ENCODE measurements at places on chromosomes 13 and 19.

GRCh38 chr19:310141-310651 lies 19.0 kb upstream of the PLPP2 start:
- no peak for DNase-seq

DNA sequence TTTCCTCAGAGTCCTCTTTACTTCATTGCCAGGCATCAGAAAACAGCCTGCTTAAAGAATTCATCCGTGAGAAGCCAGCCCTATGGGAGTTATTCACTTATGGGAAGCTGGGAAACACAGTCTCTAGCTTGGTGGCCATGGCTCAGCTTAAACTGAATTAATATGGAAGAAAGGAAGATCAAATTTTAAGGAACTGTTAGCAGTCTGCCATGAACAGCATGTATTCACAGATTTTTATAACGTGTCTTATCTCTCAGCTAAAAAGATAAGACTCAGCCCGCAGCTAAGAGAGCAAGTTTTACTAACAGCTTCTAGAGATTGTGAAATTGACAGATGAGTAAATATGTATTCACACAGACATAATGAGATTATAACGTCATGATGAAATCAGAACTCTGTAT lies 253.7 kb upstream of the RXFP2 start:
- DNase-seq = no peak

DNA sequence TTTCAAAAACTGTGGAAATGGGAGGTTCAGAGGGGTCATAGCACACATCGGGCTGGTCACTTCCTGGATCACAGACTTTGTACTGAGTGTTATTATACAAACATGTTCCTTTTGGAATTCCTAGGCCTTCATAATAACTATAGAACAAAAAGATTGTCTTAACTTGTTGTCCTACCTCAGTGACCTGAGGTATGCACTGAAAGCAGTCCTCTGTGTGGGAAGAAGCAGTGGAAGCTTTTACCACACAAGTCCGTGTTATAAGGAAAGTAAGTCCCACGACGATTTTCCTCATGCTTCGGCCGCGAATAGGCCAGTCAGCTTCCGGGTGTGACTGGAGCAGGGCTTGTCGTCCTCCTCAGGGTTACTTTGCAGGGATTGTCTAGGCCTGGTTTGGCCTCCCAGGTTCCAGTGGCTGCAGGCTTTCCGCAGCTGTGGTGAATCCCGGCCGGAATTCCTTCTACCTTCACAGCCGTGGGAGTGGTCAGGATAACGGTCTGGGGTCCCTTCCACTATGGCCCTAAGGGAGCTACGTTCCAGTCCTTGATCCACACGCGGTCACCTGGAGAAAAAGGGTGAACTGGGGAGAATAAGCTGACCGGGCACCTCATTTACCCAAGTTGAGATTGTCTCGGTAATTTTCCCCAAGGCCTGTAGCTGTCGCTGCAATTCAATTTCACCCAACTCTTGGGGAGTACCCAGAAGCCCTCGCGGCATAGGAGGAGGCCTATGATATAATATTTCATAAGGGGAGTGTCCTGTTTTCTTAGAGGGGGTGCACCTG lies 16.0 kb downstream of the NAPSA start:
- no peak for DNase-seq

GRCh38 chr19:30760014-30760413 lies 387.8 kb downstream of the ZNF536 start:
- no peak for DNase-seq

DNA sequence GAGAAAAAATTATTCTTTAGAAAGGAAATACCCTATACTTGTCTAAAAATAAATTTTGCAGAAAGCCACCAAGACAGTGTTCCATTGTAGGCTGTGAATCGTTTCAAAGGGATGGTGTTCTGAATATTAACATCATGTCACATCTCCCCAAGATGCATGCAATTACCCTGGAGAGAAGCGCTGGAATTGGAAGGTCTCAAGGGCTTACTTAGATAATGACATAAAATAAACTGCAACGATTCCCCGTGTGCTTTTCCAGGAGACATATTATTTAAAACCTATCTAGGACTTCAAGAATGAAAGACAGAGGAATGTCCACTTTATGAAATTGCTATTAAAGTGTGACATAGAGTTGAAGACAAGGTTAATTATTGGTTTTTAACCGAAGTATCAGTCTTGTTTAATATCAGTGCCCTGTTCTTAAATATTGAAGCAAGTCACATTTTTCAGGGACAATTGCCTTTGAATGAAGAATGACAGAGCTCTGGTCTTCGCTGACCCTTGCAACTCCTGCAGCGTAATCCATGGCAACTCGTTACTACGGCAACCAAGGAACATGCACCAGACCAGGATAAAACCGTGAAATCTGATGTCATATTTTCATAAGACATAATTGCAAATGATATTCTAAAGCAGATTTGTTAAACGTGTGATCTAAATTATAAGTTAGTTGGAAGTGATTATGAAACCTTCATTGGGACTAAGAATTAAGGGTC lies 91.7 kb downstream of the EFNB2 start:
- DNase-seq = no peak

- DNase-seq = no peak
Measured at GRCh38 chr13:44876782-44877324, 112.4 kb downstream of the NUFIP1 start.

DNA sequence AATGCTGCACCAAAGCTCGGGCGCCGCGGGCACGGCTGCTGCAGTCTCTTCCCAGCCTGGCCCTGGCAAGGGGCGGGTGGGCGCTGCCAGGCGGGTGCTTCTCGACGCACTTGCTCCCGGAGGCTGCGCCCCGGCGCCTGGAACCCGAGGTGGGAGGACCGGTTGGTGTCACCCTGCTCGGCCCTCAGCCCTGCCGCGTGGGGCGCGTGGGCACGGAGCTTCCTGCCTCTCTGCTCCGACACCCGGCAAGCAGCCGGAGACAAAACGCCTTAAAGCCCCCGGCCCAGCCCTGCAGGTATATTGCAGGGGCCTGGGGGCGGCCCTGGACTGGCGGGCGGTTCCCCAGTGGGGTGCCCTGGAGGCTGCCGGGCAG lies 34.7 kb downstream of the BTBD2 start:
- no peak for DNase-seq

- no peak for DNase-seq
Measured at GRCh38 chr13:66586489-66586888, 643.6 kb downstream of the PCDH9 start.

DNA sequence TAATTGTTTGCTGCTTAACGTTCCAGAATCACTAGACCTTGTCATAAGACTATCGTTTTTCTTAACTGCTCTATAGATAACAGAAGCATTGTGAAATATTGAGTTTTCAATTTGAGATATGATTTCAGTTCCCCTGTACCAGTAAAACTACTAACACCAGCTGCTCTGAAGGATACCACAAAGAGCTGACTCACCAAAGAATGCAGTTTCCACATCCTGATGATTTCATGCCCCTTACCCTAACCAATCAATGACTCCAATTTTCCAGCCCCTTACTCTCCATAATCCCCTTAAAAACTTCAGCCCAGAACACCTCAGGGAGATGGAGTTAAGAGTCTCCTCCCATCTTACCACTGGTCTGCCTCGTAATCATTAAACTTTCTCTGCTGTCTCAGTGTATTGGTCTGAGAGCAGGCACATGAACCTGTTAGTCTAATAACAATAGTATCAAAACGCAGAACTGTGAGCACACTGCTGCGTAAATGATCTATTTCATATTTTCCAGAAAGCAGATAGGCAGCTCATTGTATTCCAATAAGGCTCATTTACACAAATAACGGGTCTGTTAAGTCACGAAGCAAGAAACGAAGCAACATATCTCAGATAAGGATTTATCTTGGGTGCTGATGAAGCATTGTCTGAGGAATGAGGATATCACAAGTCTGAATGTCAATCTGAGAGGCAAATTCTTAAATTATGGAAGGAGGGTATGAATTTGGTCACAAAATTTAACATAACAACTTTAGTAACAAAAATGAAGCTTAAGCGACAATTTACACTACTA lies 14.1 kb upstream of the CCNA1 start:
- no peak for DNase-seq

DNA sequence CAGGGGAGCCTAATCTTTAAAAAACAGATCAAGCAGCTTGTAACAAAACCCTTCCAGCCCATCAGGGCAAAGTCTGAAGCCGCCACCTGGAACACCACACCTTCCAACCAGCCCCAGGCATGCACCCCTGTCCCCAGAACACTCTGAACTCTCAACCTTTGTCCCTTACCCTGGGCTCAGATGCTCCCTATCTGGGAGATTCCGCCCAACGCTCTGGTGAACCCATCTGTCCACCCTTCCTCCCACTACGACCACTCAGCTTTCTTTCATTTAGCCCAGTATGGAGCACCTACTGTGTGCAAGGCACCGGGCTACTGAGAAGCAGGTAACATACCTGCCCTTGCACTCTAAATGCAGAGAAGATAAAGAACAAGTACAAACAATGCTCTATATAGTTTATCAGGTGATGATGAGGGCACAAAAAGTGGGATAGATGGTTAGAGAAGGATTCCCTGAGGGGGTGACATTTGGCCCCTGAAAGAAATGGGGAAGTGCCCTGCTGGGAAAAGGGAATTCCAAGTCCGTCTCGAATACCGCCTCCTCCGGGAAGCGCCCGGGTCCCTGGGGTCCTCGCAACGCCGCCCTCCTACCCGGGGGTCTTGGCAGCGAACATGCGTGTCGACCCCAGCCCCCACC lies 629 bp downstream of the PEPD start:
- DNase-seq = peak; percentile 93

DNA sequence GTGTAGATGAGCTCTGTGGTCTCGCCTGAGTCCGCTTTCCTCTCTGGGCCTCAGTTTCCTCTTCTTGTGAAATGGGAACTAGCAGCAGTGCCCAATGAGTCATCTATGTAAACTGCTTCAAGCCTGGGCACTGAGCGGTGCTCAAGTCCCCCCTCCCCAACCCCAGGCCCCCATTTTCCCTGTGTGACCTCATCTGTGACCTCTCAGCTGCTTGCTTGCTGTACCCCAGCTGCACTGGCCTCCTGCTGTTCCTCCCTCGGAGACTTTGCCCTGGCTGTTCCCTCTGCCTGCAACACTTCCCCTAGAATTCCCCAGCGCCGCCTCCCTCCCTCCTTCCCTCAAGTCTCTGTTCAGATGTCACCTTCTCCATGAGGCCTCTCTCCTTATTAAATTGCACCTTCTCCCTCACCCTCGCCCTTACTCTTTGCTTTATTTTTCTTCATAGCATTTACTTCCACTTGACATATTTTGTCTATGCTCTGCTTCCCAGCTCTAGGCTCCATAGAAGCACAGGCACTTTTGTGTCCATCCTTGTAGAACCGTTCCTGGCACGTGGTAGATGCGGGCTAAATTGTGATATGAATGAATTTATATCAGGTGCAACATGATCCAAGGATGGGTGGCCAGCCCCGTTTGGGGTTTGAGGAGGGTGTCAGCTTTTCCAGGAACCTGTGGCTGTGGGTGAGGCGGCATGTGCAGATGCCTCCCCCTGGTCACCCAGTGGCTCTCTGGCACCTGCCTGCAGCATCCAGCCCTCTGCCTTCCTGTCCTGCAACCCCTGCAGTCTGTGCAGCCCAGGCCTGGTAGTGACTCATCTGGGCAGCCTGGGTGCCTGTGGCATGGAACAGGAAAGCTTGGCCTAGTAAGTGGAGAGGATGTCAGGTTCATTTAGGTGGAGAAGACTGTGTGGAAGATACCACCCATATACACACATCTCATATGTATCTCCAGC lies 26.3 kb downstream of the SIPA1L3 start:
- peak; percentile 51 for DNase-seq

DNA sequence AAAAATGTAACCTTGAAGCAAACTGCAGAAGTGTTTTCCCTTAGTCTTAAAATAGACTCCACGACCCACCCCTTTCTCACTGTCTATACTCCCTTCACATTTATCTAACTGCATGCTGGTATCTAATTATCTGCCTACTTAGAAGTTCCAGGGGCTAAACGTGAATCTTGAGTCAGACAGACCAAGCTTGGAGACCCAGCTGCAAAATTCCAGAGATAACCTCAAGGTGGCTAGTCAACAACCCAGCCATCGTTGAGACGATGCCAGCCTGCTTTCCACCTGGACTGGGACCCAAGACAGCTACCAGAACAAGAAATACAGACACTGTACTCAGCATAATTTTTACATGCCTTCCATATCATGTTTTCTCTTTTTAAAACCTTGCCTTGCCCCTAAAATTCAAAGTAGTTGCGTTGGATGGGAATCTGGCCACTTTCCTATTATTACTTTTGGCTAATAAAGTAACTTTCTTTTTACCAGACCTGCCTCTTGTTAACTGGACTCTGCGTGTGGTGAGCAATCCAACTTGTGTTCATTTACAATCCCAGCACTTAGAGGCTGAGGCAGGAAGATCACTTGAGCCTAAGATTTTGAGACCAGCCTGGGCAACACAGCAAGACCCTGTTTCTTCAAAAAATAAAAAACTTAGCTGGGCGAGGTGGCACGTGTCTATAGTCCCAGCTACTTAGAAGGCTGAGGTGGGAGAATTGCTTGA lies 82.3 kb downstream of the CDADC1 start:
- DNase-seq = no peak

DNA sequence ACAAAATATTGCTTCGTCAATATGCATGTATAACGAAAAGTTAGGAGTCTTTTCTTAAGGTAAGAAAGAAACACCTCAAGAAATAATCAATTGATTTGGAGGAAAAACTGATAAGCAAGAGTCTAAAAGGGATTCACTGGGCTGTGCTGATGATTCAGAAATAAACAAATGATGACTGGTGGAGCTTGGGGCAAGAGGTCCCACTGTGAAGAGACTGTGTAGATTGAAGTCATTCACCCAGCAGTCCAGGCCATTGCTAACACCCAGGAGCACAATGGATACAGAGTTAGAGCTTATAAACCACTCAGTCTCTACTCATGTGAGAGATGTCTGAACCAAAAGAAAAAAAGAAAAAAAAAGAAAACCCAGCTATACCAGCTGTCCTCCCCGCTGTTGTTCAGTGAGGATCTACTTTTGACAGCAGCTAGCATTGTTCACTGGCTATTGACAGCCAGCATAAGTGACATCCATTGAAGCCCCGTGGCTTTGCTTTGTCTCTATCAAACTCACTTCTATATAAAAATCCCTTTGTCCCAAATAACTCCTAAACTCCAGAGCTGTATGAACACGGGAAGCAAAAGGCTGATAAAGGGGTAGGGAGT lies 255.5 kb downstream of the KCTD12 start:
- no peak for DNase-seq

DNA sequence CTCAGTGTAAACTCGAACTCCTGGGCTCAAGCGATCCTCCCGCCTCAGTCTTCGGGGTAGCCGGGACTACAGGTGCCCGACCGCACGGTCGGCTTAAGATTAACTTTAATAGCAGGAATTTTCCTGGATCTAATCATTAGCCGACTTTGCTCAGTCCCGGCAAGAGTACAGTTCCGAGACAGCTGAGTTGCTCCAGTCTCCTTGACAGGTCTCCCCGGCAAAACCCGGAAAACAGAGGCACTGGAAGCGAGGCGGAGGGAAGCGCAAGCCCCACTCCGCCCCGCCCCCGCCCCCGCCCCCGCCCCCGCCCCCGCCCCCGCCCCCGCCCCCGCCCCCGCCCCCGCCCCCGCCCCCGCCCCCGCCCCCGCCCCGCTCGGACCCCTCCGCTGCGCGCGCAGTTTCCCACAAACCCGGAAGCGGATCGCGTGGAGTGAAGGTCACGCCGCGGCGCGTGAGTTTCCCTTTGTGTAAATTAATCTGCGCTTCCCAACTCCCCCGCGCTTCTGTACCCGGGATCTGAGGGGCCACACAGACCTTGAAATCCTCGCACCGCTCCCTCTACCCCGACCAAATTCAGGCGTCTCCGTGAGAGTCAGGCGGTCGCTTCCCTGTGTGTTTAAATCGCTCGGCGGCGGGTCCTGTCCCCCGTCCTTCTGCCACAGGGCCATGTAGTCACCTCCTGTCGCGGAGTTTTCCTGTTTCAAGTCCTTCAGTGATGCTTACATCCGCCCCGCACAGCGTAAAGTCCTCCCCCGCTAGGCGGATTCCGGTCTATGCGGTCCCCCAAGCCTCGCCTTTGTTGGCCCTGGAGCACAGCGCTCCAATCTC lies at the start of gene ZNF480:
ZNF480 (plus strand) TSS at position 397 of the 828 bp plus-strand sequence. CDS start 3,244 bp downstream, outside the sequence.
- DNase-seq = peak; percentile 89

All from right lobe of liver (tissue), 6 donors.